ENCODE measurements at places on chromosomes 3 and 15. TPM values are rescaled to one million over a fixed set of nuclear protein-coding genes. Genes with fewer than 3 reads are reported as not detected.

The PAK6 gene
- total RNA-seq, result not detected

The TRPM1 gene
- not detected for total RNA-seq

The ACP3 gene
- not detected for total RNA-seq

The CPN2 gene
- total RNA-seq, result not detected

The FEM1B gene
- 34.3 TPM for total RNA-seq
